ENCODE measurements at places on chromosomes 1 and 21.

- DNase-seq, result no peak
These were observed 3.8 kb downstream of the CELSR2 start for GRCh38 chr1:109252893-109253802.

GRCh38 chr1:28508435-28508754, 2.6 kb downstream of the RCC1 start:
- DNase-seq, result no peak

GRCh38 chr1:196259316-196259715, 348.9 kb downstream of the KCNT2 start:
- no peak for DNase-seq

DNA sequence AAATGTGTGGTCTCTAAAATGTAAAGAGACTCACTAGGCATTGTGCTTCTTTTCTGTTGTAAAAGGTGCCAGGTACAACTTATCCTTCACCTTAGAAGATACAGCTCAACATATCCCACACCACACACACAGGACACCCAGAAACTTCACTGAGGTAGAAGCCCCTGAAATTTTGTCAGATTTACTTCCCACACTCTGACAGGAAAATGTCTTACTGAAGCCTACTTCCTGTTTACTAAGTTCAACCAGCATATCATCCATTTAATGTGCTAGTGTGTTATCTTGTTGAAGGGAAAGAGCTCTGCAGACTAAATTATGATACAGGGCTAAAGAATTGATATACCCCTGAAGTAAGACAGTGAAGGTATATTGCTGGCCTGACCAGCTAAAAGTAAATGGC, 39.9 kb upstream of the INSL5 start:
- DNase-seq, result no peak

GRCh38 chr1:1208713-1209433, 2.5 kb upstream of the TNFRSF18 start:
- DNase-seq, result no peak

GRCh38 chr1:68459796-68460195, 10.0 kb upstream of the RPE65 start:
- DNase-seq, result no peak
